ENCODE measurements at places on chromosomes 3 and 15.

DNA sequence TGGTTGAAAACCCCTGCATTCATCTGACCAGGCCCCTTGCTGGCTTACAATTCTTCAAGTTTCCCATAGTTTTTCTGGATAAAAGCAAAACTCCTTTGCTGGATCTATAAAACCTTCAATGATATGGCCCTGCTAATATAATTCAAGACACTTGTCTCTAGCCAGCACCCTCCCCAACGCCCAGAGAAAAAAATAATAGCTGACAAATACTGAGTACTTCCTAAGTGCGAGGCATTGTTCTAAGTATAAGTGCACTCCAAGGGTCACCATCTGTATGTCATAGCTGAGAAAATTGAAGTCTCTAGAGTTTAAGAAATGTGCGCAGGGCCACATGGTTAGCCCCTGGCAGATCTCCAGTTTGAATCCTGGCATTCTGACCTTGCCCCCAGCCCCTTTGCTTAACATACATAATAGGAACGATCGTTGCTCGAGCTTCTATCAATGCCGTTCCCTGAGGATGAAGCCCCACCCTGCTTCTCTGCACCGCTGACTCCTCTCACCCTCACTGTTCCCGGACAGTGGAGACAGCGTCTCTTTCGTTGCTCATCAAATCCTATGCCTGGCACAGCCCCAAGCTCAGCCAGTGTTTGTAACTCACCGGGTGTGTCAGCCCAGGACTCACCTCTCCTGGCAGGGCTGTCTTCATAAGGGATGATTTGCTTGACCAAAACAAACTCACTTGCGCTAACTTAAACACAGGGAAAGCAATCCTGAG lies 377.1 kb upstream of the PROK2 start:
- peak; percentile 8 for DNase-seq

GRCh38 chr3:127951276-127951675 lies 36.2 kb downstream of the KBTBD12 start:
- DNase-seq, result no peak

DNA sequence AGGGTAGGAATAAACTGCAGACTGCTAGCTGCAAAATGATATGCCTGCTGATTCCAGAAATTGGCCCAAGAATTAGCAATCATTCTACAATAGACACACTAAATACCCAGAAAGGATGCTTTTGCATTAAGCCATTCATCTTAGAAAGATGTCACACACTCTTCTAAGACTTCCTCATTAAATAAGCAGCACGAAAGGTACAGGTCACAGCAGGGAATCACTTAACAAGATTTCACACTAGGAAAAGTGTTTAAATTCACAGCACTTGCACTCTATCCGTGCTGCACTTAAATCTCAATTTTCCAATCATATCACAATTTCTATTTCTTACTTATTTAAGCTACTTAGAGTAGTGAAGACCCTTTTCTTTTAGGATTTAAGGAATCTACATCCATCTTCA lies 372.8 kb upstream of the CBLB start:
- no peak for DNase-seq

- no peak for DNase-seq
Observed at GRCh38 chr3:3429841-3430240, 250.3 kb upstream of the CRBN start.

DNA sequence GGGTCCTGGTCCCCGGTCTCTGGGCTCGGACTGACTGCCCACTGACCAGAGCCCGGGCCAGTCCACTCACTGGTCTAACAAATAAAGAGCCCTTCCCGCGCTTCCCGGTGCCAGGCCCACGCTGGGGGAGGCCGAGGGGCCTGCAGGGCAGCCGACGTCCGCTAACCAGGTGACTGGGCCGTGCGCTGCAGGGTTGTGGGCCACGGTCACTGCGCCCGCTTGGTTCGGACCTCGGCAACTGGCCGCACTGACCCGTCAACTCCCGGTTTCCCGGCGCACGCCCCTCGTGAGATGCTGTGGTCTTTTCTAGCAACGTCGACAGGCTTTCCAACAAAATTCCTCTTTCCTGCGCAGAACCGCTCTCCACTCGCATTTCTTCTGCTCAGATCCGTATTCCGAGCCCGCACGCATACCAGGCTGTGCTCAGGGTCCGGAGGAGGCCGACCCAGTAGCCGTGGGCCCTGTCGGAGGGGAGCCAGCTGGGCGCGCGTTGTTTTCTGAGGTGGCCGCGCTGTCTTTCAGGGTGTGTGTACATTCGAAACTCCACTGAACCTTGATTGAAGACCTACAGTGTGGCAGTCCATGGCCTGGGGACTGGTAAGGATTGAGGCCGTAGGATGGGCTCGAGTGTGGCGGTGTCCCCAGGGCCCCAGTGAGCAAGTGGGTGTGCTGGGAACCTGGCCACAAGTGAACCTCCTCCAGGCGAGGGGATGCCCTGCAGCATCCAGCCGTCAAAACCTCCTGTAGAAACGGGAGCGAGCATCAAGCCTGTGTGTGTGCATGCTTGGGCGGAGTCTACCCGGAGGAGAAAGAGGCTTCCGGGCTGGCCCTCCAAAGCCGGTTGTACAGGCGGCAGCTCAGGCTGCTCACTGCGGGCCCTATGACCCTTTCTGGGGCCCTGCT lies 875 bp upstream of the NT5DC2 start:
- peak; percentile 43 for DNase-seq

GRCh38 chr3:32455609-32456428 lies 46.8 kb downstream of the CMTM6 start:
- no peak for DNase-seq

GRCh38 chr3:122716667-122717066 lies 36.0 kb downstream of the PARP14 start:
- no peak for DNase-seq

DNA sequence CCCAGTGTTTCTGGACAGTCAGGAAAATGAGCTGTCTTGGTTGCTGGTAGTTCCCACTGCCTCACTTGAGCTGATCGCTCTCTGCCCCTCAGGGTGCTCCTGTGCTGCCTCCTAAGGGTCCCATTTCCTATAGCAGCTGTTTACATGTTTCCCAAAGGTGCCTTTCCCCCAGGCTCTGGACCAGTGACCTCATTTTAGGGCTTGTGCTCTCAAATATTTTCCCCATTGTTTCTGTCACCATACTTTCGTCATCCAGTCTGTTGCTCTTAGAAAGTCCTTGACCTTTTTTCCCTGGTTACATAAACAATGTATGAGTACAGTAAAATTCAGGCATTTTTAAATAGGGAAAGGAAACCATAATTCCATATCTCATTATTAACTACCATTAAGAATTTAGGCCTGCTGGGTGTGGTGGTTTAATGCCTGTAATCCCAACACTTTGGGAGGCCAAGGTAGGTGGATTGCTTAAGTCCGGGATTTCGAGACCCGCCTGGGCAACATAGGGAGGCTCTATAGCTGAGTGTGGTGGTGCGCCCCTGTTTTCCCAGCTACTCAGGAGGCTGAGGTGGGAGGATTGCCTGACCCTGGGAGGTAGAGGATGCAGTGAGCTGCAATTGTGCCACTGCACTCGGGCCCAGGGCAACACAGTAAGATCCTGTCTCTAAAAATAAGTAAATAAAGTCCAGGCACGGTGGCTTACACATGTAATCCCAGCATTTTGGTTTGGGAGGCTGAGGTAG lies 11.7 kb downstream of the RAD54L2 start:
- DNase-seq, result no peak

DNA sequence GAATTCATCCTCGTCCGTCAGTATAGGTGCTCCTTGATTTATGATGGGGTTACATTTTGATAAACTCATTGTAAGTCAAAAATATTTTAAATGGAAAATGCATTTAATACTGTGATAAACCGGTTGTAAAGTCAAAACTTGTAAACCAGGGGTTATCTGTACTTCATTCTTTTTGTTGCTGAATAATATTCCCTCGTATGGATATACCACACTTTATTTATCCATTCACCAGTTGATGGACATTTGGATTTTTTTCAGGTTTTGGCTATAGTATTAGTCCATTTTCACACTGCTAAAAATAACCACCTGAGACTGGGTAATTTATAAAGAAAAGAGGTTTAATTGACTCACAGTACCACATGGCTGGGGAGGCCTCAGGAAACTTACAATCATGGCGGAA lies 47.7 kb downstream of the NFKBIZ start:
- DNase-seq, result no peak

- DNase-seq, result no peak
Observed at GRCh38 chr15:84035399-84035766, 200.2 kb upstream of the GOLGA6L4 start.

- no peak for DNase-seq
Observed at GRCh38 chr15:72495007-72495406, 20.9 kb downstream of the ARIH1 start.

- DNase-seq, result no peak
Observed at GRCh38 chr3:169548194-169548593, 115.3 kb downstream of the MECOM start.

DNA sequence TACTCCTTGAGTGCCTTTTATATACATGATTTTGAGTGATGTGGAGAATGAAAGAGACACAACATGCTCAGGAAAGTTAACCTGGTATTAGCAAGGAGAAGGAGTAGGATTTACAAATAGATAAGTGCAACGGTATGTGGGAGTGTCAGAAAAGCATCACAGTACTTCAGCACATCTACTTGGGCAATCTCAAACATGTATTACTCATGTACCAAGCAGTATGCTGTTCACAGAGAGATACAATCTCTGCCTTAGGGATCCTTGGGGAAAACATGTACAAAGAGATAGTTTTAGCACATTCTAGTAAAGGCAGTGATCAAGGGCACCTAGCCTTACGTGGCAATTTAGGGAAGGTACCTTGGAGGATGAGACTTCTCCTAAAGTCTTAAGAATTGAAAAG lies 146.5 kb downstream of the FILIP1L start:
- DNase-seq, result no peak

DNA sequence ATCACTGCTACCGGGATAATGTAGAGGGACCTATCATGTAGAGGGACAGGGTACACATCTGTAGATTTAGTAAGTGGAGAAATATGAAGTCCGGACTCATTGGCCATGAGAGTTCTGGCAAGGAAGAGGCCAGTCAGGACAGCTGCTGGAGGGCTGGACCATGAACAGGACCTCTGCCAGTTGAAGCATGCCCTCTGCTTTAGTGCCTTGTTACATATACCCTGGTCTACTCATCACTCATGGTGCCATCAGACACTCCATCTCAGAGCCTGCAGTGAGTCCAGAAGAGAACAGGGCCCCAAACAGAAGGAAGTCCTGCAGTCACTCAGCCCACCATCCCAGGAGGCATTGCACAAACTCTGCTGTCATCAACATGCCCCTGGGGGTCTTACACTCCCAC lies 54.7 kb upstream of the CA12 start:
- no peak for DNase-seq

GRCh38 chr15:78838489-78838888 lies 27.2 kb upstream of the ADAMTS7 start:
- no peak for DNase-seq

GRCh38 chr3:52086461-52086860 lies 30.1 kb upstream of the DUSP7 start:
- DNase-seq, result no peak

DNA sequence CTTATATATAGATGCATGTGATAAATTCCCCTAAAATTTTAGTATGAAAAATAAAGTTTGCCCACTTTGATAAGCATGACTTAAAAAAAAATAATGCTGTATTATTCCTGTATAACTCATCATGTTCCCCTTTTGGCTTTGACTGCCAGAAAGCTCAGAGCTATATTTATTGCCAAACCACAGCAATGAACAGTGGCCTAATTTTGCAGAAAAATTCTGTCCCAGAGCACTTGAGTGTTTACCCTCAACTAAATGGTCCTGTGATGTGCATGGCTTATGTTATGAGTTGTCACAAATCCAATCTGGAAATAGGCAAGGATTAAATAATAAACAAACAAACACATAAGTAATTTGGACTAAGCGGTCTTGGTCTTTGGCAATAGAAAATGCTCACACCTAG lies 276.7 kb downstream of the SLC9A9 start:
- no peak for DNase-seq

DNA sequence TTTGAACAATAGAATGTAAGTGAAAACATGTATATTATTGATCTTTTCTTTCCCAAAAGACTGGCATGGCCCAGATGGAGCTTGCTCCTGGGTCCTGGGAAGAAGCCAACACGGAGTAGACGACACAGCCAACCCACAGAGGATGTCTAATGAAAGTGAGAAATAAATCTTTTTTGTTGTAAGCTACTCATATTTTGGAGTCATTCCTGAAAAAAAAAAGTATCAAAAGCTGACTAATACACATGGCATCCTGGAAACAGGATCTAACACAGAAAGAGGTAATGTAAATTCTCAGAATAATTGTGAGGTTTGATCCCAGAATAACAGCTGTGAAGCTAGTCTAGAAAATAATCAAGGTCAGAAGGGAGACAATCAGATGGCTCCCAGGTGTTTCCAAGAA lies 12.6 kb upstream of the FRMD5 start:
- DNase-seq, result no peak

GRCh38 chr3:186329589-186329988 lies 32.4 kb downstream of the DGKG start:
- DNase-seq, result no peak

DNA sequence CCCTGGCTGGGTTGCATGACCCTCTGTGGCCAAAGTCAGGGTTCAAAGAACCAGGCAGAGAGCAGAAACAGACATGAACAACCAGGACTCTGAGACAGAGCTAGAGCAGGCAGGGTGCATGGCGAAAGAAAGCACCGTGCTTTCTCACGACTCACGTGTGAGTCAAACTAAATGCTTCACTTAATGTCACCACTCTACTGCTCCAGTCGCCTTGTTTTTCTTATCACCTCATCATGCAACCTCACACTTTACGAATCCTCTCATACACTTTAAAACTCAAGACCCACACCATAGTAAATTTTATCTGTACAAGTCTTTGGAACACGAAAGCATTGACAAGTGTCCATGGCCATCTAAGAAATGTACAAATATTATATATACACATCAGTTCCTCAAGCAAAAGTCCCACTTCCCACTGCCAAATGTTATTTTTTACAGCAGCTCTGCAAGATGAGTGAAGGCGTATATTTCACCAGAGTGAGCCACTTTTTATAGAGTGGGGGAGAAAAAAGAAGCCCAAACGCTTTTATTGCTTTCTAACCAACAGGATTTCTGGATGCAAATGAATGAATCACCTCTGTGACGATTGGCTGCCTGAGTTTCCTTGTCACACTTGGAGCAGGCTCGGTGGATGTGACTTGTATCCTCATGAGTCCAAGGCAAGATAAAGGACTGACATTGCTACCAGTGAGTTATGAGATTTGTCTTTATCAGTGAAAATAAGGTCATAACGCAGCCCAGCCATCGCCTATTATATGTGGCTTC lies 16.0 kb upstream of the MEGF11 start:
- no peak for DNase-seq

GRCh38 chr3:195870442-195870841 lies 37.9 kb downstream of the TNK2 start:
- no peak for DNase-seq
